ENCODE measurements at places on chromosomes 3 and 15.

GRCh38 chr3:2468816-2469215, 370.1 kb downstream of the CNTN4 start:
- no peak for DNase-seq

DNA sequence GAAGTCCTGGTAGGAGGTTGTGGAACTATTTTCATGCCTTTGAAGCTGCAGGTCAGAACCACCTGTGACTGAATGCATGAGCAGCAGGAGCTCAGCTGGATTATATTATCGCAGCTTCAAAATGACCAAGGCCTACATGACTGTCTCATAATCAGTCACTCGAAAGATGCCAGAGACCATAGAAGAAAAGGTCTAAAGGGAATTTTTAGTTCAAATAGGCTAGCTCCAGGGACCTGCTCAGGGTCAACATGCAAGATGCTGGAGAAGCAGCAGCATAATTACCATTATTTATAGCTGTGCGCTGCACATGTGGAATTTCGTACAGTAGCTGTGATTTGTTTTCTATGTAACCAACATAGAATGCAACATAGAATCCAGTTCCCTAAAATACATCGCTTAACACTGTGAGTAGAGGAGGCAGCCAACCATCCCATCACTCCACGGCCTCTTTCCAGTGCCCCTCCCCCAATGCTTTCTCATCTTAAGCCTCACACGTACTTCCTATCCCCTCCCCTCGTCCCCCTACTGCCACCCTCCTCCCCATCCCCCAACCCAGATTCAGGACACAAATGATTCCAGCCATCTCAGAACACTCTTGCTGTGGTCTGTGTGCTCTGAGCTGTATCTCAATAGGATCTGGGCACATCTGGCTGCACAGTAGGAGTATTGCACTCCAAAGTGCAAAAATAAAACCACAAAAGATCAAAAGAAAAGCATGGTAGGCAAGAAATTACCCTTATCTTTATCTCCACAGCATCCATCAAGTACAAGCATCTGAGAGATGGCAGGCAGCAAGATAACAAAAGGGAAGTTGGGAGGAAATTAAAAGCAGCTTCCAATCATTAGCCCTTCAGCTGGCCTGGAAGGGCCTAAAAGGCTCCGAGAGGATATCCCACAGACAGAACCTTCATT, 352.8 kb upstream of the SEMA6D start:
- no peak for DNase-seq

DNA sequence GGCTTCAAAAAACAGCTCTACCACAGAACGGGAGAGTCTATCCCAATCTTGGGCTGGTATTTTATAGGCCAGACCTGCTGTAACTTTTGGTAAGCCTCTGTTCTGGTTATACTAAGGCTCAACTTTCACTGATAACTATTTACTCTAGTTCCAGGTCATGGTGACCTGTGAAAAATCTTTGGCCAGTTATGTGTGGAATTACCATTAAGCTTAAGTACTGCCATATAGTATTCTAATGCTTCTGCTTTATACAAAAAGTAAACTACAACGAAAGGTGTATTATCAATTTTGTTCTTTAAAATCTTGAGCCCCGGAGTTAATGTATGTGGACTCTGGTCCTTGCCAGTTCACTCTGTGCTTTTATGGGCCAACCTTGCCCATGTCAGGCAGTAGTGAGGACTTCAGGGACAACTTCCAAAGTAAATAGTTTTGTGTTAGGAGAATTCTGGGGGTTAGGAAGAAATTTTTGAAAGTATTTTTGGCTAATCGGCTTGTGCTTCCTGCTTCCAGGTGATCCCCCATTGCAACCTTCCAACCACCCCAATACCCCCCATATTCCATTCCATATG, 6.4 kb downstream of the SIAH2 start:
- DNase-seq, result no peak

- no peak for DNase-seq
These were observed 14.5 kb downstream of the LMCD1 start for GRCh38 chr3:8516047-8516661.

GRCh38 chr3:169811631-169812331, 889 bp upstream of the LRRIQ4 start:
- peak; percentile 32 for DNase-seq

GRCh38 chr15:35038626-35039451, 46.3 kb downstream of the NANOGP8 start:
- DNase-seq, result no peak

GRCh38 chr15:67611370-67612369, 69.2 kb downstream of the MAP2K5 start:
- no peak for DNase-seq

GRCh38 chr15:79682285-79682684, 214.5 kb downstream of the MTHFS start:
- no peak for DNase-seq

GRCh38 chr15:81163961-81164800, 30.1 kb downstream of the CFAP161 start:
- DNase-seq, result no peak

- no peak for DNase-seq
These were observed 43.8 kb downstream of the GABRB3 start for GRCh38 chr15:26729030-26729429.

DNA sequence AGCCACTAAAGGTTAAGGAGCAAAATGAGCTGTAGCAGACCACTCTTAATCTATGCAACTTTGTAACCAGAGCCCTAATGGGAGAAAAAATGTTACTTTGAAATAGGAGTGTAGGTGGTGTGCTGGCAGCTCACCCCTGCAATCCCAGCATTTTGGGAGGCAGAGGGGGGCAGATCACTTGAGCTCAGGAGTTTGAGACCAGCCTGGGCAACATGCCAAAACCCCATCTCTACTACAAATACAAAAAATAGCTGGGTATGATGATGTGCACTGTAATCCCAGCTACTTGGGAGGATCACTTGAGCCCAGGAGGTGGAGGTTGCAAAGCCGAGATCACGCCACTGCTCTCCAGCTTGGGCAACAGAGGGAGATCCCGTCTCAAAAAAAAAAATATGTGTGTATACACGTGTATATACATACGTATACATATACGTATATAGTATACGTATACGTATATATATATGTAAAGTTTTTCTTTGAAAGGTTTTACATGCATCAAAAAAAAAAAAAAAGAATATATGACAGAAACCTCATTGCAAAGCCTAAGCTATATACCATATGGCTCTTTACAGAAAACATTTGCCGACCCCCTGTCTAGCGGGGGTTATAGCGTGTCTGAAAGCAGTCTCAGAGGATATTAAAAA, 15.7 kb downstream of the CAPN7 start:
- DNase-seq, result no peak

GRCh38 chr3:143974271-143975238, 2.9 kb downstream of the DIPK2A start:
- peak; percentile 38 for DNase-seq

GRCh38 chr3:188568736-188569135, 414.8 kb downstream of the LPP start:
- peak; percentile 64 for DNase-seq

DNA sequence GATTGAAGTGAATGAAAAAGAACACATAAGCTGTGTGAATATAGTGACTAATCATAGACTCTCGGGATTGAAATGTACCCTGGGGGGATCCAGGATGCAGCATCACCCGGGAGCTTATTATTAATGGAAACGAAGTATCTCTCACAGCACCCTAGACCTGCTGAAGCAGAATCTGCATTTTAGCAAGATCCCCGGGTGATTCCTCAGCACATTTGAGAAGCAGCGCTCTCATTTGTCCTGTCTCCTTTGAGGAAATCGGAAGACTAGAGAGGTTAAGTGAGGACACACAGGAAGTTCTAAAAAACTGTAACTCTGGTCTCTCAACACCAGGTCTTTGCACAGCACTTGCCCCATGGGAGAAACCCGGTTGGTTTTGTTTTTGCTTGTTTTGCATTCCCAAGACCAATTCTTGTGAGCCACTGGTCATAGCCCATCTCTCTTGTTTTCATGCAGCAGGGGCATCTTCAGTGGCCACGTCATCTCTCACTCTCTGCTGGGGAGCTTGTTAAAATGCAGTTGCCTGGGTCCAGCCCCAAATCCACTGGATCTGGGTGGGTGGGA, 30.2 kb downstream of the ZNF710 start:
- peak; percentile 80 for DNase-seq

GRCh38 chr3:71710906-71711494, 14.2 kb downstream of the EIF4E3 start:
- peak; percentile 86 for DNase-seq

DNA sequence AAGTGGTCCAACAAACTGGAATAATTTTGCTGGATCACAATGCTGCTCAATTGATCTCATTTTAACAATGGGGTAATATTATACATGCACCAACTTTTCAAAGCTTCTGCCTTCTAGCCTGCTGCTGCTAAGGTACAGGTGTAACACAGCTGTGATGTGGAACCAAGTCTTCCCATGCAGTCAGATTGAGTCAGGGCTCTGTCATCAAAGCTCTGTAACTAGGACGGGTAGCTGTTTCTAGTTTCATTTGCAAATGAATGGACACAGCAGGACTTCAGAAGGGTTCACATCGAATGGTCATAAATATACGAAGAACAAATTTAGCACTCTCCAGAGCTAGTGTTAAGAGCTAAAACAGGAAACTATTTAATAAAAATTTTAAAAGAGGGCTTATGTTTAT, 189.2 kb downstream of the USP13 start:
- DNase-seq, result no peak

DNA sequence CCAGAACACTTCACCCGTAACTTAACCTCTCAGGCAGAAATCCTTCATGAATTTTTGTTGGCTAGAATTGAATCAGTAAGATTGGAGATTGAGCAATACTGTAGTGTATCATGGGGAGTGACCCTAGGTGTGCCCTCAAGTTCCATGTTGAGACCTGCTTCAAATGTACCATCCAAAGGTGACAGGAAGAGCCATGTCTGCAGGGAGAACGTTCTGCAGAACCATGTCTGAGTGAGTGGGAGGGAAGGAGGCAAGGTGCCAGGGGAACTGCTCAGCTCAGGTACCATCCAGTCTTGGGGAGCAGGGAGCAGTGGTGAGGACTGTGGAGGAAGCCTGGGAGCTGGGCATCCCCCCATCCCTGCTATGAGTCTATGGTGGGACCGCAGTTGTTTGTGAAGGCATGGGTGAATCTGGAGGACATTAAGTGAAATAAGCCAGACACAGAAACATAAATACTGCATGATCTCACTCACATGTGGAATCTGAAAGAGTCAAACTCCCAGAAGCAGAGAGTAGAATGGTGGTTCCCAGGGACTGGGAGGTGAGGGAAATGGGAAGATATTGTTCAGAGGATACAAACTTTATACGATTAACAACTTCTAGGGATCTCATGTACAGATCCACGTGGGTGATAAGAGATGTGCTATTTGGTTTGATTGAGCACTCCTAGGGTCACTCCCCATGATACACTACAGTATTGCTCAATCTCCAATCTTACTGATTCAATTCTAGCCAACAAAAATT, 23.3 kb downstream of the CFAP161 start:
- DNase-seq, result no peak

DNA sequence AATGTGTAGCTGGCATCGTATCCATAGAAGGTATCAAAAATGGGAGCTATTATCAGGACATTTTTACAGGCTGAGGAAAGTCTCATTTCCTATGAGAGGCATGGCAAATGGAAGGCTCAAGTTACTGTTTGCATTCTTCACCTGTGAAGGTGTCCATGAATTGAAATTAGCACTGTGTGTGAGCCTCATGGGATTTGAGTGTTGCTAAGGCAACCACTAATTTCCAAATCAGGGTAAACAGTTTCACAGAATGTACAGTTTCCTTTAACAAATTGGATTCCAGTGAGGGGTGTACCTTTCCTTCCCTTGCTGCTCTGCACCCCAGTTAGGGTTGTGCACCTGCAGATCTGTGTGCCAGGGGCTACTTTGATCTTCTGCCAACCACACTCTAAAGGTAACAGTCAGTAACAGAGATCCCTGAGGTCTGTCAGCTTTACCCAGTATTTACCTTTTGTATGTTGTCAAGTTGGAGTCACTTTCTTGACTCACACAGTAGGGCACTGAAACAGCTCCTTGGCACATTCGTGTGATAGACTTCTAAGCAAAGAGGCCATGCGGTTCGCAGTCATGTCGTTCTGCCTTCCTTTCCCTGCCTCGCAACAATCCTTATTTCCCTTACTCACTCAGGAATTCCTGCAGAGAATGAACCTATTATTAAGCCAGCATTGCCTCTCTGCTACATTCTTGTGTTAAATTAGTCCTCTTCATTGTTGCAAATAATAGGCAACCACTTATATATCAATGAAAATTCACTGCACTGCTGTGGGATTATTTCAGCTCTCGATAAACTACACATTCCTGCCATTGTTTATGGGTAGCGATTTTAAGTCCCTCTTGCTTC, 129.8 kb upstream of the GBE1 start:
- DNase-seq, result no peak

GRCh38 chr3:63096248-63097058, 181.7 kb upstream of the SYNPR start:
- no peak for DNase-seq

GRCh38 chr3:165081183-165081582, 2.9 kb upstream of the SI start:
- DNase-seq, result no peak

All from suppressor macrophage treated with lipopolysaccharide for 1 hour (primary cell).